CD4-positive, alpha-beta memory T cell (primary cell): ENCODE measurements at places on chromosomes 16 and 17. TPM values are rescaled to one million over a fixed set of nuclear protein-coding genes. Genes with fewer than 3 reads are reported as not detected.

- no peaks in the 10 kb centered on the region for H3K4me1 ChIP-seq
- H3K36me3 ChIP-seq, result no peaks in the 10 kb centered on the region
- DNase-seq, result no peak
- no peak overlapping the region for H3K27ac ChIP-seq
- H3K27me3 ChIP-seq, result no peaks in the 10 kb centered on the region
- H3K4me3 ChIP-seq, result no peak overlapping the region
Measured at GRCh38 chr17:57762452-57763395, 17.6 kb upstream of the CCDC182 start.

DNA sequence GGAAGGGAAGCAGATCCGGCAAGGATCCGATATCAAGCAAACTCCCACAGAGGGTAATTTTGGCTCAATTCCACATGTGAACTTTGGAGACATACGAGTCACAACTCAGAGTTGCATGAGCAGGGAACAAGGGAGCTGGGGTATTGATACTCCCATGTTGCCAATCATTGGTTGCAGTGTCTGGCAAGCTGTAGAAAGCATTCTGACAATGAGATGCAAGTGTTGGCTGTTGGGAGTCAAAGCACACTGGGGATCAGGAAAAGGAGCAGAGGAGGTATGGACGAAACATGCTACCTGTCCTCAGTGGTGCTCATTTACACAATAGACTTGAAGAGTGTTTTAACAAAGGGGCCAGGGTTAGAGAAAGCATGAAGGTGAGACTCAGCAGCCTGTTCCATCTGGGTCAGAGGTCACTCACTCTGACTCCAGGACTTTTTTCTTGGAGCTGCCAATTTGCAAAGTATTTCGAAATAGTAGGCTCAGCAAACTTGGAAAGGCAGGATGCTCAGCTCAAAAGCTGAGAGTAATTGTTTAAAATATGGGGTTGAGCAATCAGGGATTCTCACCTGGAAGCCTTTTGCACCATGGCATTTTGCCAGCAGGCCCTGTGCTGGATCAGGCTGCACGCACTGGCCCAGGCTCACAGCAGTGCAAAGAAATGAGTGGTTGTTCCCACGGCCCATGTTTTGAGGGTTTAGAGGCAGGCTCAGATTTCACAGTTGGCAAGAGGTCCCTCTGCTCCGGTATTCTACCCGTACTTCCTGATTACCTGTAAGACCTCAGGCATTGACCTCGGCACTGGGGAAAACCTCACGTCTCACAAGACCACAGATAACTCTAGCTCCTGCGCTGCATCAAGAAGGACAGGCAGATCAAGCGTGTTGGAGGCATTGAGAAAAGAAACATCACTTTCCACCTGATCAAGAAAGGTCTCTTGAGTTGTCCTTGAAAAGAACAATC lies 17.6 kb upstream of the NKD1 start:
- H3K4me3 ChIP-seq, result no peak overlapping the region
- H3K27me3 ChIP-seq, result no peaks in the 10 kb centered on the region
- DNase-seq, result no peak
- no peaks in the 10 kb centered on the region for H3K4me1 ChIP-seq

- H3K4me3 ChIP-seq, result no peak overlapping the region
- H3K4me1 ChIP-seq, result no peaks in the 10 kb centered on the region
- no peaks in the 10 kb centered on the region for H3K36me3 ChIP-seq
- no peak for DNase-seq
- H3K27ac ChIP-seq, result no peak overlapping the region
Measured at GRCh38 chr16:83031524-83031923, 404.8 kb downstream of the CDH13 start.

The SBK1 gene
- total RNA-seq, result 14.6 TPM

The KRT33B gene
- total RNA-seq, result not detected

DNA sequence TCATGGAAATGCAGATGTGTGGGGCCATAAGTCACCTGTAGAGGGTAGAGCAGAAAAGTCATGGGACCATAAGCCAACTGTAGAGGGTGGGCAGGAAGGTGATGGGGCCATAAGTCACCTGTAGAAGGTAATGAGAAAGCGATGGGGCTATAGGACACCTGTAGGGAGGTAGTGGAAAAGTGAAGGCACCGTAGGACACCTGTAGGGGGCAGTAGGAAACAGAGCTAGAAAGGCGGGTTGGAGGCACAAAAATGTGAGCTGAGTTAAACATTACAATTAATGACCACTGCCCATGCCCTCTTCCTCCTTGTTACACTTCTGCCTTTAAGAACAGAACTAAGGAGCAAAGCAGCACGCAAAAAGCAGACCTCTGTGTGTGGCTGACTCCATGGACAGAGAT lies 150.1 kb downstream of the SHISA6 start:
- H3K36me3 ChIP-seq, result no peaks in the 10 kb centered on the region
- H3K4me3 ChIP-seq, result no peak overlapping the region

- no peaks in the 10 kb centered on the region for H3K36me3 ChIP-seq
- peak overlapping the region; percentile 89 for H3K4me3 ChIP-seq
- H3K27me3 ChIP-seq, result no peaks in the 10 kb centered on the region
- peak overlapping the region; percentile 95 for H3K27ac ChIP-seq
Measured at GRCh38 chr17:2401426-2402221, 764 bp upstream of the MNT start.

DNA sequence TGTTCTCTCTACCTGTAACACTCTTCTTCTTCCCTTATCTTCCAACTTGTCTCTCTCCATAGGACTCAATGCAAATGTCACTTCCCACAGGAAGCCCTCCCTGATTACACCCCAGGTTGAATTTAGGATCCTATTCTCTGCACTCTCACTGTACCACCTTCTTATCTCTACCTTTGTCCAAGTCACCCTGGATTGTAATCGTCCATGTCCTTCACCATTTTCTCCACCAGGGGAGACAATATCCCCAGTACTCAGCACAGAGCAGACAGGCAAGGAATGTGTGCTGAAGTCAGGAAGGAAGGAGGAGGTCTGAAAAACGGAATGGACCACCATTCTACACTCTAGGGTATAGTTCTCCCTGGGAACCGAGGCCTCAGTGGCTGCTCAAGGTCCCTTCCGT lies 14.2 kb downstream of the C16orf82 start:
- H3K27me3 ChIP-seq, result no peaks in the 10 kb centered on the region
- H3K27ac ChIP-seq, result no peak overlapping the region
- H3K4me1 ChIP-seq, result no peaks in the 10 kb centered on the region
- DNase-seq, result no peak
- no peaks in the 10 kb centered on the region for H3K36me3 ChIP-seq

- no peak overlapping the region for H3K27ac ChIP-seq
- DNase-seq, result no peak
- H3K4me1 ChIP-seq, result no peaks in the 10 kb centered on the region
- no peaks in the 10 kb centered on the region for H3K27me3 ChIP-seq
- no peak overlapping the region for H3K4me3 ChIP-seq
Measured at GRCh38 chr16:23670137-23670776, 8.4 kb upstream of the PLK1 start.

The GP1BA gene
- not detected for total RNA-seq

DNA sequence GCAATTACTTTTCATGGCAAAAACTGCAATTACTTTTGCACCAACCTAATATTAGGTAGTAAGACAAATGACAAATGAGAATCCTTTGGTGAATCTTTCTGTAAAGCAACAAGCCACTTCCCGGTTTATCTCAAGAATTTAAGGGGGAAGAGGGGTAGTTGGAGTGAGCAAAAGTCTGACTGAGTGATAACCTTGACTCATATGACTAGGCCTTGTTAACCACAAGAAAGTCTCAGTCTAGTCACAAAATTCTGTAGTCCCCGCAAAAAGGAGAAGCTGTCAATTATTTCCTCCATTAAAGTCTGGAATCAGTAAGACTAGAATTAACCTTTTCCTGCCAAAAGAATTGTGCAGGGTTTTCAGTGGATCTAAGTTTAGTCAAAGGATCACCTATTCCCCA lies 72.2 kb upstream of the GNAO1 start:
- no peak overlapping the region for H3K4me3 ChIP-seq
- no peaks in the 10 kb centered on the region for H3K27me3 ChIP-seq
- H3K4me1 ChIP-seq, result no peaks in the 10 kb centered on the region
- DNase-seq, result no peak
- H3K27ac ChIP-seq, result no peak overlapping the region

The DVL2 gene
- total RNA-seq, result 75.1 TPM

GRCh38 chr17:21041741-21042457 lies 912 bp downstream of the USP22 start:
- H3K36me3 ChIP-seq, result no peaks in the 10 kb centered on the region
- peaks cover 38% of the 10 kb centered on the region for H3K4me1 ChIP-seq
- no peaks in the 10 kb centered on the region for H3K27me3 ChIP-seq

- H3K4me1 ChIP-seq, result no peaks in the 10 kb centered on the region
- H3K27me3 ChIP-seq, result no peaks in the 10 kb centered on the region
- H3K4me3 ChIP-seq, result no peak overlapping the region
- no peaks in the 10 kb centered on the region for H3K36me3 ChIP-seq
Measured at GRCh38 chr17:78963378-78963777, 16.3 kb downstream of the LGALS3BP start.

DNA sequence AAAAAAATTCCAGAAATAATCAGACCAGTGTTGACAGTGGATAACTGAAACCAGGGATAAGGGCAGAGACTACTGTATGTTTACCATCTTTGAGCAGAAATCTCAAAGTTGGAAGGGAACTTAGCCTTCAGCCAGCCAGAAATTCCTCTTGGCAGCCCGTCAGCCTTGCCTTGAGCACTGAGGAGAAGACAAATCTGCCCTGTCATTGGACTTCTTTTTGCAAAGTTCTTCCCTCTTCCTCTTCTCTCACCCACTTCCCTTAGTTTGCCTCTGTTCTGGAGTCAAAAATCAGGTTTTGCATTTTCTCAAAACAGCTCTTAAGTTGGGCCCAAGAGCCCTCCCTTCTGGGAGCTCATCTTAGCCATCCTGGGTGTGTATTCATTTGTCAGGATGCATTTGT lies 6.2 kb downstream of the TUFM start:
- no peaks in the 10 kb centered on the region for H3K27me3 ChIP-seq
- peaks cover 4% of the 10 kb centered on the region for H3K4me1 ChIP-seq
- no peak for DNase-seq
- no peak overlapping the region for H3K4me3 ChIP-seq

- H3K27me3 ChIP-seq, result no peaks in the 10 kb centered on the region
- no peak overlapping the region for H3K27ac ChIP-seq
- no peak for DNase-seq
- H3K4me3 ChIP-seq, result no peak overlapping the region
Measured at GRCh38 chr17:51050291-51051033, 70.2 kb downstream of the SPAG9 start.

GRCh38 chr17:64135000-64135399 lies 5.1 kb upstream of the ERN1 start:
- H3K4me1 ChIP-seq, result peaks cover 16% of the 10 kb centered on the region
- no peak overlapping the region for H3K4me3 ChIP-seq
- H3K36me3 ChIP-seq, result no peaks in the 10 kb centered on the region
- H3K27me3 ChIP-seq, result no peaks in the 10 kb centered on the region
- DNase-seq, result no peak

GRCh38 chr17:40194821-40195220 lies 17.6 kb downstream of the RAPGEFL1 start:
- peaks cover 6% of the 10 kb centered on the region for H3K4me1 ChIP-seq
- no peak overlapping the region for H3K27ac ChIP-seq
- no peak for DNase-seq
- no peaks in the 10 kb centered on the region for H3K36me3 ChIP-seq
- H3K4me3 ChIP-seq, result no peak overlapping the region
- no peaks in the 10 kb centered on the region for H3K27me3 ChIP-seq

GRCh38 chr16:49599704-49600103 lies 226.1 kb downstream of the C16orf78 start:
- no peak for DNase-seq
- H3K36me3 ChIP-seq, result no peaks in the 10 kb centered on the region
- H3K27me3 ChIP-seq, result peaks cover 3% of the 10 kb centered on the region
- no peak overlapping the region for H3K27ac ChIP-seq
- no peaks in the 10 kb centered on the region for H3K4me1 ChIP-seq
- H3K4me3 ChIP-seq, result no peak overlapping the region

The GPT2 gene
- 1.5 TPM for total RNA-seq

- DNase-seq, result no peak
- H3K27ac ChIP-seq, result no peak overlapping the region
- H3K36me3 ChIP-seq, result peaks cover 65% of the 10 kb centered on the region
- no peak overlapping the region for H3K4me3 ChIP-seq
- H3K4me1 ChIP-seq, result peaks cover 46% of the 10 kb centered on the region
Measured at GRCh38 chr16:11734025-11734652, 8.5 kb downstream of the TXNDC11 start.

DNA sequence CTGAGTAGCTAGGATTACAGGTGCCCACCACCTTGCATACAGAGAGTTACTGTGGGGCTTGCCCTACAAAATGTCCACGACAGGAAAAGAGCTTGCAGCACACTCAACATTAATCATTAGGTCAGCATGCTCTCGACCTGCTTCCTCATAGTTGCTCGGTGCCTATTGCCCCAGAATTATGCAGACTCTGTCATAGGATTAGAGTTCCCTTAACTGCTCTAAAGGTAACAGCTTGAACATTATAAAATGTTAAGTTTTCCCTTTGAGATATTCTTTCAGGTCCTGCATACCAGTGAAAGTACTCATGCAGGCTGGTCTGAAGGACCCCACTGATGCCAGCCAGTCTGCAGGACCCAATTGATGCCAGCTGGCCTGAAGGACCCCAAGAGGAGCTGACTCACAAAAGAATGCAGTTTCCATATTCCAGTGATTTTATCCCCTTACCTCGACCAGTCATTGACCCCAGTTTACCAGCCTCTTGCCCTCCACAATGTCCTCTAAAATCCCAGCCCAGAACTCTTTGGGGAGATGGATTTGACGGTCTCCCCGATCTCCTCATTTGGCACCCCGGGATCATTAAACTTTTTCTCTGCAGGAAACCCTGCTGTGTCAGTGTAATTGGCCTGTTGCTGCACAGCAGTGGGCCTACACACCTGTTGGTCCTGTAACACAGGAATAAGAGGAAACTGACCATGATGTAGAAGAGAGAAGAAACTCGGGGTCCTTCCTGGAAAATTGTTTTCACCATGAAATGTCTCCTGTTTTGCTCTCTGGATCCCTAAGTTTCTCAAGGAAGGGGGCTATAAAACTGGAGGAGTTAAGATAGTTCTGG lies 10.6 kb downstream of the ICAM2 start:
- H3K27ac ChIP-seq, result no peak overlapping the region
- H3K4me1 ChIP-seq, result peaks cover 90% of the 10 kb centered on the region
- no peaks in the 10 kb centered on the region for H3K27me3 ChIP-seq
